Epithelial cell of umbilical artery (primary cell): ENCODE measurements at places on chromosomes 16 and 17. TPM values are rescaled to one million over a fixed set of nuclear protein-coding genes. Genes with fewer than 3 reads are reported as not detected.

Gene LITAFD
- total RNA-seq, result not detected in 2 replicates

Gene TEX14
- total RNA-seq, result under 0.01 TPM in 1 of 2 replicates, not detected in the other

Gene PCTP
- total RNA-seq, result 33.9 and 37.0 TPM in 2 replicates

Gene NOG
- total RNA-seq, result 1.4 and 1.6 TPM in 2 replicates

Gene TBC1D3H
- total RNA-seq, result not detected in 2 replicates

Gene SLC13A2
- total RNA-seq, result not detected in 2 replicates

Gene BRIP1
- total RNA-seq, result 7.1 and 8.2 TPM in 2 replicates

Gene ESRP2
- 0.15 and 0.97 TPM in 2 replicates for total RNA-seq

Gene DCXR
- 66.1 and 75.0 TPM in 2 replicates for total RNA-seq

Gene SPIRE2
- total RNA-seq, result 0.32 and 0.91 TPM in 2 replicates

Gene CTRB1
- not detected in 2 replicates for total RNA-seq

Gene C17orf50
- not detected in 2 replicates for total RNA-seq

Gene GCGR
- total RNA-seq, result not detected in 2 replicates

Gene TLE7
- total RNA-seq, result under 0.01 TPM in 1 of 2 replicates, not detected in the other

Gene FKBP10
- 101 and 164 TPM in 2 replicates for total RNA-seq

Gene WNT9B
- total RNA-seq, result not detected in 2 replicates

Gene VWA3A
- total RNA-seq, result under 0.01 and 0.15 TPM in 2 replicates

Gene POLR3E
- 27.9 and 32.1 TPM in 2 replicates for total RNA-seq

Gene KRTAP9-9
- not detected in 2 replicates for total RNA-seq

Gene SLC6A2
- not detected in 2 replicates for total RNA-seq

Gene ZCCHC14
- 4.2 and 4.9 TPM in 2 replicates for total RNA-seq

Gene SLC9A5
- total RNA-seq, result 0.30 and 0.97 TPM in 2 replicates

Gene CRISPLD2
- total RNA-seq, result 0.32 and 0.61 TPM in 2 replicates

Gene ADAM11
- under 0.01 and 0.15 TPM in 2 replicates for total RNA-seq

Gene SMIM36
- not detected in 2 replicates for total RNA-seq

Gene OR1A1
- total RNA-seq, result not detected in 2 replicates

Gene DCTN5
- 63.3 and 83.4 TPM in 2 replicates for total RNA-seq

Gene OR2C1
- total RNA-seq, result 0.15 TPM in 1 of 2 replicates, not detected in the other

Gene NXPH3
- under 0.01 and 0.61 TPM in 2 replicates for total RNA-seq

Gene ABAT
- total RNA-seq, result 0.91 and 1.3 TPM in 2 replicates

Gene LRRC46
- total RNA-seq, result under 0.01 and 0.15 TPM in 2 replicates

Gene BFAR
- total RNA-seq, result 128 and 142 TPM in 2 replicates

Gene ZNF689
- 3.2 and 4.7 TPM in 2 replicates for total RNA-seq

Gene KRTAP2-3
- total RNA-seq, result not detected in 2 replicates

Gene MAF
- total RNA-seq, result under 0.01 and 0.61 TPM in 2 replicates

Gene KIAA0753
- 5.5 and 8.5 TPM in 2 replicates for total RNA-seq

Gene NACA2
- not detected in 2 replicates for total RNA-seq

Gene GDPD1
- total RNA-seq, result 5.8 and 14.1 TPM in 2 replicates

Gene GUCY2D
- not detected in 2 replicates for total RNA-seq
